KG1 (cell line): ENCODE measurements at places on chromosomes 2 and 18.

- no peak for DNase-seq
Observed at GRCh38 chr18:42644729-42645131, 470.8 kb downstream of the RIT2 start.

- DNase-seq = no peak
Observed at GRCh38 chr18:56983275-56983992, 163.5 kb upstream of the BOD1L2 start.

- DNase-seq = no peak
Observed at GRCh38 chr18:25875551-25876240, 214.7 kb downstream of the SS18 start.

- DNase-seq = no peak
Observed at GRCh38 chr18:25167612-25168410, 184.2 kb downstream of the ZNF521 start.

GRCh38 chr18:77736842-77737241, 487.2 kb downstream of the GALR1 start:
- no peak for DNase-seq

DNA sequence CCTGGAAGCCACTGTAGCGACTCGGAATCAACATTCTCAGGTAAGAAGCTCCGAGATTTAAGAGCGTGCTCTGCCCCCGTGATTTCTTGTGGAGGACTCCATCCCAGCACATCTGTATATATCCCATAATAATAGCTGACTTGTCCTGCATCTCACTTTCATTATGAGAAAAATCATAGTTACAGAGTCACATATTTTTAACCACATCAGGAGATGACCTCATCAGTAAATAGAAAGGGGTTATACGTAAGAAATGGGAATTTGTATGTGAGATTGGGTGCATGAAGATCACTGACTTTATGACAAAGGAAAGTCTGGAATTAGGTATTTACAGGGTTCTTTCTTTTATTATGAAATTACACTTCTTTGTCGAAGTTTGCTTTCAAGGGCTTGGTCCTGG, 16.4 kb upstream of the TMEM18 start:
- DNase-seq = no peak

- no peak for DNase-seq
Observed at GRCh38 chr2:33730193-33730592, 131.1 kb upstream of the FAM98A start.

DNA sequence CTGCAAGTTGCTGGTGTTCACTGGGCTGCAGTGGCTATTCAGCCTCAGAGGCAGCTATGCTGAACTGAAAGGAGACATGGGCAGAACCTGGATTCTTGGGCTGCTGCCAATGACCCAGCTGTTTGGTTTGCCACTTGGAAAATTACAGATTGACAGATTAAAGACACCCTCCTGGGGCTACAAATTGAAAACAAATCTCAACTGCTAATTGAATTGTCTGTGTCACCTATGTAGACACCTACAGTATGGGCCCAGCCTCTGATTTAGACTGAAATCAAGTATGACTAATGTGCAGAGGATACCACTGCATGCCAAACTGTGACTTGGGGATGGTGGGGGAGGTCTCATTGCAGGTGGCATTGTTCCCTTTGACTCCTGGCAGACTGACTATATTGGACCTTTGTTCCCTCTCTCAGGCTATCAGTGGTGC, 42.8 kb downstream of the ITSN2 start:
- no peak for DNase-seq

DNA sequence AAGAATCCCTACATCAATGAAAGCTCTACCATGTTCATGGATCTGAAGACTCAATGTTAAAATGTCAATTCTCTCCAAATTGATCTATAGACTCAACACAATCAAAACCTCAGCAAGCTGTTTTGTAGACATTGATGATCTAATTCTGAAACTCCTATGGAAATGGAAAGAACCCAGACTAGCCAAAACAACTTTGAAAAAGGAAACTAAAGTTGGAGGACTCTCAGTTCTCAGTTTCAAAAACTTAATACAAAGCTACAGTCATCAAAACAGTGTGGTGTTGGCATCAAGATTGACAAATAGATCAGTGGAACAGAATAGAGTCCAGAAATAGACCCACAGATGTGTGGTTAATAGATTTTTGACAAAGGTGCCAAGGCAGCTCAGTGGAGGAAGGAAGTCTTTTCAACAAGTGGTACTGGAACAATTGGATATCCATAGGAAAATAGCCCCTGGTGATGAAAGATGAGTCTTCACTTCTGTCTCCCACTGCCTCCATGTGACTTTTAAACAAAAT, 30.4 kb downstream of the LBH start:
- DNase-seq = no peak
